ENCODE measurements at places on chromosomes 7 and 10. TPM values are rescaled to one million over a fixed set of nuclear protein-coding genes. Genes with fewer than 3 reads are reported as not detected.

DNA sequence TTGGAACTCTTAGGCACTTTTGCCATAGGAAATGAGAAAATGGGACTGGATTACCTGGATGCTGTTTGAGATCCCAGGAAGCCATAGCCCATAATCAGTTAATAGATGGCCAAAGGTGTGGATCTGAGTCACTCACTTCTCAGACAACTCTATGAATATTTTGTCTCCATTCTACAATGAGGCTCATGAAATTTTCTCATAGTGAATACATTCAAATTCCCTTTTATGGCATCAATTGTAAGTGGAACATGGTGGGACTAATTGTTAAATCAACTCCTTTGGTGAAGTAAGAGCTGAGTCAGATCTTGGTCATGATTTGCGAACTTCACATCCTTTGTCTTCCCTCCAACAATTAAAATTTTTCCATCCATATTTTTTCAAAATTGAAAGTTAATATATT lies 222.1 kb downstream of the ARL4A start:
- no peaks in the 10 kb centered on the region for H3K36me3 ChIP-seq
- H3K27ac ChIP-seq, result no peak overlapping the region
- H3K27me3 ChIP-seq, result no peaks in the 10 kb centered on the region
- DNase-seq, result no peak

- H3K4me1 ChIP-seq, result no peaks in the 10 kb centered on the region
- DNase-seq, result no peak
- H3K27me3 ChIP-seq, result no peaks in the 10 kb centered on the region
- H3K4me3 ChIP-seq, result no peak overlapping the region
- no peaks in the 10 kb centered on the region for H3K36me3 ChIP-seq
Observed at GRCh38 chr10:105875050-105875449, 1234.0 kb downstream of the SORCS3 start.

DNA sequence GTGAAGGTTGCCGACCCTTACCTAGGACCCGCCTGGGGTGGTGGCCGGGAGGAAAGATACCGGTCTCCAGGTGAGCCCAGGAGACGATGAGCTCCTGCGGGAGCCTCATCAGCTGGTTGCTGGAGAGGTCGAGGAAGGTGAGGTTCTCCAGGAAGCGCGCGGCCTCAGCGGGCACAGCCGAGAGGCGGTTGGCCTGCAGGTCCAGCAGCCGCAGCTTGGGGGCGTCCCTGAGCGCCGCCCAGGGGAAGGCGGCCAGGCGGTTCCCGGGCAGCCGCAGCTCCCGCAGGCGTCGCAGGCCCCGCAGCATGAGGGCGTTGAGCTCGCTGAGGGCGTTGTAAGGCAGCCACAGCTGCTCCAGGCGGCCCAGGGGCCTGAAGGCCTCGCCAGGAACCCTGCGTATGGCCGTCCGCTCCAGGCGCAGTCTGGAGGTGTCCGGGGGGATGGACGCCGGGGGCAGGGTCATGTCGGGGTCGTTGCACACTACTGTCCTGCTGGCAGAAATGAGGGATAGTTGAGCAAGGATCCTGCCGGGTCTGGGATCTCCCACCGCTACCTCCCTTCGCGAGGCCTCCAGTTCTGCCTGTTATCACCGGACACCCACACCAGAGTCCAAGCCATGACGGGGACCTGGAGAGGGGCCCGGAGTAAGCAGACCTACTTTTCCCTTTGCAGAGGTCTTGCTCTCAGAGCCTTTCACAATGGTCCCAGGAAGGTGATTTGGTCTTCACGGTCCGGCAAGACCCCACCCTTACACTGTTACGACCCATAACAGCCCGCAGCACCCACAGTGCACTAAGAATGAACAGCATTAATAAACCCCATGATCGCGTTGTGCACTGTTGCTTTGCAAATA lies 3.9 kb downstream of the LRIT1 start:
- H3K36me3 ChIP-seq, result no peaks in the 10 kb centered on the region
- H3K4me1 ChIP-seq, result no peaks in the 10 kb centered on the region
- H3K27me3 ChIP-seq, result no peaks in the 10 kb centered on the region
- no peak for DNase-seq
- no peak overlapping the region for H3K27ac ChIP-seq

Gene GOLGA7B
- total RNA-seq, result 0.59 TPM

DNA sequence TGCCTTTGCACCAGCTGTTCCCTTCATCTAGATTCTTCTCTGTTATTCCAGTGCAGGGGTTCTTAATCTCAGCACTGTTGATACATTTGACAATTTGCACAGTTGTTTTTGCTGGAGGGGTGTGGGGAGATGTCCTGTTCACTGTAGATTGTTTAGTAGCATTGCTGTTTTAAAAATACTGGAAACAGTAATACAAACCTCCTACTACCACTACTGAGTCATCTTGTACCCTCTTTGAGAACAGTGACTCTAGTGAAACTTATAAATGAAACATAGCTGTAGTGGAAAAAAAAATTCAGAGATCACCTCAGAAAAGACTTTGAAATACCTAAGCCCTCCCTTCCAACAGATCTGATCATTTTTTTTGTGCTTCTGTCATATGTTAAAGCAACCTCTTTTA lies 154.8 kb upstream of the TMEM196 start:
- no peak overlapping the region for H3K27ac ChIP-seq
- no peaks in the 10 kb centered on the region for H3K27me3 ChIP-seq
- no peaks in the 10 kb centered on the region for H3K36me3 ChIP-seq
- no peak overlapping the region for H3K4me3 ChIP-seq
- DNase-seq, result no peak

DNA sequence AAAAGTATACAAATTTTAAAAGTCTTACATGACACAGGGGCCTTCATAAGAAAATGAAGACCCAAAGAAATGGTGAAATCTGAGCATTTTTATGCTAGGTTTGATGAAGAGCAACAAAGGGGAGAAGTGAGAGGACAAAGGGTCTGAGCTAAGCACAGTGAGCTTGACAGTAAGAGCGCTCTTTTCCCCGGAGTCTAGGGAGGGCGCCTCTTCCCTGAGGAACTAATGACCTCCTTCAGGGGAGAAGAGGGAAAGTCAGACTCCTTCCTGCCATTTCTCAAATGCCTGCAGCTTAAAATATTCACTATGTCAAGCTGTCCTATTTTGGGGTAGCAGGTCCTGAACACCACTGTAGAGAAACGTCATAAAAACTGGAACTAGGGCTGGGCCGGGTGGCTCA lies 18.1 kb upstream of the PAXIP1 start:
- no peaks in the 10 kb centered on the region for H3K27me3 ChIP-seq
- H3K4me1 ChIP-seq, result no peaks in the 10 kb centered on the region
- DNase-seq, result no peak

DNA sequence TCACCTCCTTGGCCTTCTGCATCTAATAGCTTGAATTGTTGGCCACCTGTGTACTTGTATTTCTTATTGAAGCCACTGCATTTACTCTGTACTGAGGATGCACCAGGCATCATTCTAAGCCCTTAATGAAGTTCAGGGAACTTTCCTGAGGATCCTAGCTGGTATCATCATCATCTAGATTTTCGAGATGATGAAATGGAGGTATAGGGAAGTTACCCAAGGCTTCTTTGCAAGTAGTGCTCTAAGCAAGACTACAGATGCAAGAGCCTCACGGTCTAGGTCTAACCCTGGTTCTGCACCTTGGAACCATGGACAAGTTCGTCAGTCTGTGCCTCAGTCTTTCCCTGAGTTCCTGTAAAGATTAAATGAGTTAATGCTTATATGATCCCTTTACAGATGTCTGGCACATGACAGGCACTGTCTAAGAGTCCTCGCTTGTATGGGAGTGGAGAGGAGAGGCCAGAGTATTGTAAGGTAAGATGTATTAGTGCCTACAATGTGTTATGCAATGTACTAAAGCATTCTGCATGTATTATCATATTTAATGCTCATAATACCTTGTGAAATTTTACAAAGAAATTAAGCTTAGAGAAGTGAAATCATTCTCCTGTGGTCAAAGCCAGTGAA lies 145.1 kb downstream of the KCNMA1 start:
- no peak overlapping the region for H3K27ac ChIP-seq
- H3K4me1 ChIP-seq, result no peaks in the 10 kb centered on the region
- H3K27me3 ChIP-seq, result no peaks in the 10 kb centered on the region
- H3K36me3 ChIP-seq, result no peaks in the 10 kb centered on the region

DNA sequence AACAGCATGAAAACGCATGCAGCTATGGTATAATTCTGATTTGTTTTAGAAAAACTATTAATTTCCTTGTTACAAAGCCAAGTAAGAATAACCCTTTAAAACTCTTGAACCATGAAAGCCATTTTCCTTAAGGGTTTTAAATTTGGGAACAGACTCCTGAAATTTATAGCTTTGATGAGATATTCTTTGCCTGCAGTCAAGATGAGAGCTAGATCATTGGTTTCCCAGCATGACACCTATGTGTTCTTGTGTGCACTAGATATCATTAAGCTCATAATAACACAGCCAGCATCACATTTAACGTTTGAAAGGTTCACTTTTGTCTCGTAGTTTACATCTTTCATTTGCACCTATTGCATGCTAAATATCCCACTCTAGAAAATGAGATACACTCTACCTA lies 202.2 kb downstream of the PHF14 start:
- DNase-seq, result no peak
- H3K4me3 ChIP-seq, result no peak overlapping the region
- no peak overlapping the region for H3K27ac ChIP-seq
- H3K36me3 ChIP-seq, result no peaks in the 10 kb centered on the region
- no peaks in the 10 kb centered on the region for H3K4me1 ChIP-seq

GRCh38 chr7:73871163-73872011 lies 10.4 kb downstream of the TMEM270 start:
- H3K4me3 ChIP-seq, result no peak overlapping the region
- DNase-seq, result no peak
- no peaks in the 10 kb centered on the region for H3K36me3 ChIP-seq
- no peaks in the 10 kb centered on the region for H3K27me3 ChIP-seq
- no peaks in the 10 kb centered on the region for H3K4me1 ChIP-seq
- H3K27ac ChIP-seq, result no peak overlapping the region

DNA sequence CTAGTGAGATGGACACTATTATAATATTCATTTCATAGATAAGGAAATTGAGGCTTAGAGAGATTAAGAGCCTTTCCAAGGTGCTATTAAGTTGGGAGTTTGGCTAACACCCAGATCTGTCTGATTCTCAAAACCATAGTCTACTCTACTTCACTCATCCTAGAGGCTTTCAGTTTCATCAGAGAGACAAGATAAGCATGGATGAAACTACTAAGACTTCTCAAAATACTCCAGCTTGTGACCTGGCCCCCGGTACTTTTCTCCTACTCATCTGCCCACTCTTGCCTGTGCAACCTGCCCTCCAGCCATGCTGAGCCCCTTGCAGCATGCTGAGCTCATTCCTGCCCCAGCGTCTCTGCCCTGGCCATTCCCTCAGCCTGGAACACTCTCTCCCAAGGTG lies 12.2 kb upstream of the SLC35B4 start:
- no peak overlapping the region for H3K4me3 ChIP-seq
- H3K36me3 ChIP-seq, result no peaks in the 10 kb centered on the region
- H3K27me3 ChIP-seq, result no peaks in the 10 kb centered on the region
- no peak for DNase-seq
- no peaks in the 10 kb centered on the region for H3K4me1 ChIP-seq

DNA sequence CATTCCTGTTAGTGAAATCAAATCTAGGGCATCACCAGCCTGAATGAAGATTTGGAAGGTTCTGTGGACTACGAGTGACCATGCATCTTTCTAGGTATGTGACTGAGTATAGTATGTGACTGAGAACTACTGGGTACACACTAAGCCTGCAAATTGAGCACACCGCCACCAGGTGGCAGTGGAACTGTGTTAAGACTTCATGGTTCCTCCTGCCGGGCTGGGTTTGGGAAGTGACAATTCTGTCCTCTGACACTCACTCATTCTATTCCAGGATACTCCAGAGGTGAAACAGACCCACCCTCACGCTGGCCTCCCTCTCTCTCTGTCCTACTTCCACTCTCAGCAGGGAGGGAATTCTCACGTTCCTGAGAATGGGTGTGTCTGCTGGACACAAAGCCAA lies 84.0 kb upstream of the TMEM248 start:
- H3K4me1 ChIP-seq, result no peaks in the 10 kb centered on the region
- H3K27me3 ChIP-seq, result no peaks in the 10 kb centered on the region
- no peak overlapping the region for H3K4me3 ChIP-seq
- no peaks in the 10 kb centered on the region for H3K36me3 ChIP-seq
- no peak overlapping the region for H3K27ac ChIP-seq

DNA sequence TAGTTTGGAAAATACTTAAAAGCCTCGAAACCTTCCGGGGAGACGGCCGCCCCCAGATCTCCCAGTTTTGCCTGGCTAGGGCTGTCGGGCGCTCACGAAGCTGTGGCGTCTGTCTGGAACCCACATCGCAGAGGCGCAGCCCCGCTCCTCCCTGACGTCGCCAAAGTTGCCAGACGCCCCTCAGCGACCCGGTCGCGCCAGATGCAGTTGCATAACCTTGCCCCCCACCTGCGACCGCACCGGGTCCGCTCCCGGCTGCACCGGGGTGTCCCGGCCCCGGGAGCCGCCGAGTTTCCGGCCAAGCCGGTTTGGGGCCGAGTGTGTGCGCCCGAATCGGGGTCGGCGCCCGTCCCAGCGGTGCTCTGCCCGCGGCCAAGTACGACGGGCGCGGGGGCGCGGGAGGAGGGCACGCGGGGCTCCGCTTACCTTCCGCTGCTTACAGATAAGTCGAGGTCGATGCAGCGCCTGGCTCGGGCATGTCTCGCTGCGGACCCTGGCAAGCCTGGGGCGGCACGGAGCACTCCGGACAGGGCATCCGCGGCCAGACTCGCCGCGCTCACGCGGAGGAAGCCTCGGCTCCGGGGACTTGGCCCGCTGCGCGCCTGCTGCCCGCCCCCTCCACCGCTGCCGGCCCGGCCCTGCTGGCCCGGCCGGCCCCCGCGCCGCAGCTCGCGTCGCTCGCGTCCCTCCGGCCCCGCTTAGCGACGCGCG lies 665 bp downstream of the INSYN2A start:
- H3K27ac ChIP-seq, result no peak overlapping the region
- peaks cover 8% of the 10 kb centered on the region for H3K4me1 ChIP-seq
- no peaks in the 10 kb centered on the region for H3K27me3 ChIP-seq
- H3K4me3 ChIP-seq, result peak overlapping the region; percentile 77

- no peak for DNase-seq
- no peak overlapping the region for H3K4me3 ChIP-seq
- peaks cover 22% of the 10 kb centered on the region for H3K27me3 ChIP-seq
- H3K36me3 ChIP-seq, result no peaks in the 10 kb centered on the region
Observed at GRCh38 chr7:101772508-101773211, 44.8 kb upstream of the CUX1 start.

Gene HTR7
- 1.8 TPM for total RNA-seq

Gene MINDY4
- 14.9 TPM for total RNA-seq

Gene SPAM1
- not detected for total RNA-seq

DNA sequence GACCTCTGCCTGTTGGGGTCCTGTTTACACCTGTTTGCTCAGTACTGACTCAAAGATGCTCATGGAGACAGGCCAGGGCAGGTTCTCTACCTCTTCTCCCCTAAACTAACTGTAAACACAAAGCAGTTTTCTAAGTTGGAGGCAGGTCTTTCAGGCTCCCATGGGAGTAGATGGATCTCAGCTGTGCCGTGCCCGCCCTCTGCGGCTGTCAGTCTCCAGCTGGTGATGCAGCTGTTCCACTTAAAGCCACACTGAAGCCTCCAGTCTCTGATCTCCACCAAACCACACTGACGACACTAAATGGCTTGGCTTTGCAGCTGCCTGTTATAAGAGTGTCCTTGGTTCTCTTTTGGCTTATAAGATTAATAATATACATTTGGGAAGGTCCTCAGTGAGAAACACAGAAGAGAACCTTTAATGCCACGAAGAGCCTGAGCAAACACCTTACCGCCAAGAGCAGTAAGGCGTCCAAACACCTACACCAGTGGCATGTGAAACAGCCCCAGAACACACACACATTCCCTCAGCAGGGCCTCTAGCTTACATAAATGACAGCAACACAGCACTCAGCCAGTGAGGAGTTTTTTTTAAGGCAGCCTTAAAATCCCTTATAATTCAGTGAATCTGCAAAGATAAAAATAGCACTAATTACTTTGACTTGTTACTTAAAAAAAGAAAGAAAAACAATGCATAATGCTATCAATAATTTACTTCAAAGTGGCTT lies 60.4 kb upstream of the KCNIP2 start:
- DNase-seq, result no peak
- no peak overlapping the region for H3K4me3 ChIP-seq
- no peaks in the 10 kb centered on the region for H3K4me1 ChIP-seq
- H3K27ac ChIP-seq, result no peak overlapping the region
